AG09319 (cell line): ENCODE measurements at places on chromosomes 2 and 18.

- peak; percentile 64 for DNase-seq
Observed at GRCh38 chr2:195559431-195559914, 97.6 kb upstream of the SLC39A10 start.

DNA sequence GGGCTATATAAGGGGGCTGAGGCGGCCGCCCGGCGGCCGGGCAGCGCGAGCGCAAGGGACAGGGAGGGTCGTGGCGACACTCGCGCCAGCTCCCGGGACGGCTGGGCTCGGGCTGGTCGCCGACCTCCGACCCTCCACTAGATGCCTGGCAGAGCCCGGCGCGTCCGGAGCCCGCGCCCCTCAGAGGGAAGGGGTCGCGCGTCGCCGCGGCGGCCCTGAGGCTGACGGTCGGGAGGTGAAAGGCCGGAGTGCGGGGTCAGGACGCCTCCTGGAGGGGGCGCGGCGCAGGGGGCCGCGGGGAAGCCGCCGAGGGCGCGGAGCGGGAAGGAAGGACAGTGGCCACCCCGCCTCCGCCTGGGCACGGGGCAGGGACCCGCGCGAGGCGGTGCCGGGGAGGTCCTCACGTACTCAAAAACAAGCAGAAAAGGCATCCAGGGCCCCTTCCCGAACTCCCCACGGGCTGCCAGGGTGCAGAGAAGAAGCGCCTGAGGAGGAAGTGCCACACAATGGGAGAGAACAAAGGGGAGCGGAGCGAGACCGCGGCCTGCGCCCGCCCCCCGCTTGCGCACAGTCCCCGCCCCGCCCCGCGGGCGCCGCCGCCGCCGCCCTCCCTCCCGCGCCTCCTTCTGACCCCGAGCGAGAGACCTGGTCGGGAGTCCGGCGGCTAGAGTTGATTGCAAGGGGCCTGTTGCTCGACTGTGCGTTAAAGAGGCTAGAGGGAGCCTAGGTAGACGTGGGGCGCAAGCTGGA lies 776 bp upstream of the KLF7 start:
- DNase-seq, result peak; percentile 67

- DNase-seq, result peak; percentile 52
Observed at GRCh38 chr2:109164739-109165221, 35.8 kb downstream of the SH3RF3 start.

DNA sequence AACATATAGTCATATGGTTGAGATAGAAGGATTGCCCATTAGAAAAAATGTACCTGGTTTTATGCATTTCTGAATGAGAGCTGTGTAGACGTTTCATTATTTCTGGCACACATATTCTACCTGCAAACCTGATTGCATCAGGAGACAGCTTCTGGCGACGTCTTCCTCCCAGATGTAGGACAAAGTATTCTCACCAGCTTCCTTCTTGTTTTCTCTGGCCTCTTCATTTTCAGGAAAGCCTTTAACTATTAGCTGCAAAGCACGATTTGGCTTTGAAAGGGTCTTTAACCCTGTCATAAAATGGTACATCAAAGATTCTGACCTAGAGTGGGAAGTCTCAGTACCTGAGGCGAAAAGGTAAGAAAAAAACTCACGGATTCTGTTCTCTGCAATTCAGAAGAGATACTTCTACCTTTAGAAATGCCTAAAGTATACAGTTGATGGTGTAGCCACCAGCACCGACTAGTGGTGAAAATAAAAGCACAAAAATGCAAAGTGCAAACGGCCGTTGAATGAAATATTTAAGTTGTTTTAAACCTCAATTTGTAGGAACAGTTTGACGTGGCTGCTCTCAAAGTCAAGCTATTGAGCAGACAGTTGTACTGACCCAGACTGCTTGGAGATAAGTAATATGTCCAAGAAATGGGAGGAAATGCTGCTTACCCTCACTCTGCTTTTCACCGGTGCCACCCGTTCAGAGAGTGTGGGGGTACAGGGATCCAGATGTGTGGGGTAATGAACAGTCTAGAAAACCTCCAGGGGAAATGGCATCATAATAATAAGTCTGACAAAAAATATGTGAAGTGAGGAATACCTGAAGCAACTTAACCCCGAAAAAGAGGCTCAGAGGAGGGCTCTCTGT lies 20.2 kb downstream of the IL18RAP start:
- DNase-seq, result no peak
